NCI-H1436 (cell line): ENCODE measurements at places on chromosomes 1 and 21.

GRCh38 chr21:34276711-34277425, 86.9 kb upstream of the KCNE2 start:
- no peak for DNase-seq

- no peak for DNase-seq
Measured at GRCh38 chr1:70504821-70505193, 93.7 kb downstream of the CTH start.

DNA sequence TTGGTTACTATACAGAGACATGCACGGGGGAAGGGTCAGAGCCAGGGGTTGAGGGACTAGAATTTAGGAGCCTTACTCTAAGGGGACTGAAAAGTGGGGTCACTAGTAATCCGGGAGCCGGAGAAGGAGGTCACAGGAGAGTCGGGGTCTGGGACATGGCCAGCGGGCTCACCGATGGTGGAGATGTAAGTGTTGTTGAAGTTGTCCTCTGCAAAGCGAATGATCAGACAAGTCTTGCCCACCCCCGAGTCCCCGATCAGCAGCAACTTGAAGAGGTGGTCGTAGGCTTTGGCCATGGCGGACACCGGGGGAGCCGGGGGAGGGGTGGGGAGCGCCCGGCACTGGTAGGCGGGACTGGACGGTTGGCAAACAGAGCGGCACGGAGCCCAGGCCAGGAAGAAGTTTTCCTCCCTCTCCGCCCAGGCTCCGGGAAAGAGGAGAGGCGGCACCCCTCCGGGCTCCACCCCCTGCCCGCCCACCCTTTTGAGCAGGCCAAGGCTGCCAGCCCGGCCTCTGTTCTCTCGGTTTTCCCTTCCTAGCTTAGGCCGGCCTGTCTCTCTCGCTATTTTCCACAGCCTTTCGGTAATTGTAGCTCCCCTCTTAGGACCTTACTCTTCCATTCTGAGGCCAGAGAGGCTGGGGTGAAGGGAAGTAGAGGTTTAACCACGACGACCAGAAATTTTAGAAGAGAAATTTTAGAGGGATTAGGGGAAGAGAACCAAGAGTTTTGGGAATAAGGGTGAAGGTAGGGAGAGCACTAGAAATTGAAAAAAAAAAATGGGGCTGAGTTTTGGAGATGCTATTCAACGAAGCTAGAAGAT, at the start of gene RAB13:
RAB13 (minus strand) TSS at position 399 of the 821 bp plus-strand sequence; CDS start at position 296, 103 bp downstream.
- peak; percentile 67 for DNase-seq

GRCh38 chr1:160519642-160520435, 3.2 kb downstream of the SLAMF6 start:
- DNase-seq, result no peak

- DNase-seq, result no peak
Measured at GRCh38 chr1:6648556-6648955, 23.9 kb downstream of the THAP3 start.

DNA sequence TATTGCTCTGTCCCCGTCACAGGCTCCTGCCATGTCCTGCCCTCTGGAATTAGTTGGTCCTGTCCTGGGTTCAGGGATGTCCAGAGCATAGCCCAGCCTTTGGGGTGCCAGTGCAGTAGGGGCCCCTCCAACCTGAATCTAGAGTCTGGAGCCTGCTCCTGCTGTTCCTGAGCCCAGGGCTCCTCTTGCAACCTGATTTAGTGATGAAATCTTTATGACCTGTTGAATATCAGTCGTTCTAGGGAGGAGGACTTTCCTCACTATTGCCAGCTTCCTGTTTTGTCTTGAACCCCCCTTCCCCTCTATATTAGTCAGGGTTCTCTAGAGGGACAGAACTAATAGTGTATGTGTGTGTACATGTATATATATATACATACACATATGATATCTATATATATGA, 42.5 kb upstream of the STUM start:
- DNase-seq, result no peak

GRCh38 chr1:8718850-8719361, 98.5 kb downstream of the RERE start:
- DNase-seq, result no peak

DNA sequence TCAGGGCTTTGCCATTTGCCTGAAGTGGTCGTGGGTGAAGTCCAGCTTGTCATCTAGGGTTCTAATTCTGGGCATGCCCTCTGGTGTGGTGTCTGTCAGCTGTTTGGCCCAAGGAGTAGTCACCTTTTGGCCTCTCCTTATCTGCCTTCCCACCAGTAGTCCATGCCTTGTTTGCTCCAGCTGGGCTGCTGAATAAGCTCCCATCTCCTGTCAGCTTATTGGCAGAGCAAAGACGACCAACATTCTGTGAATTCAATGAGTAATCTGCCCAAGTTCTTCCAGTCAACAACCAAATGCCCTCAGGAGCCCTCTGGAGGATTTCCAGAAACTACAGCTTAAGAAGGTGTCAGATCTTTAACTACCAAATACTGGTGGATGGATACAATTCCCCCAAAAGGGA, 7.0 kb downstream of the BCAN start:
- DNase-seq, result no peak

DNA sequence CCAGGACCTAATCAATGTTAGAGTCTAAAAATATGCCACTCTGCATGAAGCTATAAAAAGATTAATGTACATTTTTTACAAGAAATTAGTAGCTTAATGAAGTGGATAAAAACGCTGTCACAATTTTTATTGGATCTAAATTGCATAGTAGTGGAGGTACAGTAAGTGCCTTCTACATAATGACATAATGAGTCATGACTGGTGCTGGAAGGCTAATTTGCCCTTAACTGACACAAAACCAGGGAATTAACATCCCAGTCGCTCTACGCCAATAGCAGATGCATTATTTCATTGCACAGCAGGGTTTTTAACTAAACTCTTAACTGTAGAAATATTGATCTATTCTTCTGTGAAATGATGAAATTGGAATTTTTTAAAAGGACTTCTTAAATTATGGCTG, 33.3 kb downstream of the RRAGC start:
- DNase-seq, result peak; percentile 58

DNA sequence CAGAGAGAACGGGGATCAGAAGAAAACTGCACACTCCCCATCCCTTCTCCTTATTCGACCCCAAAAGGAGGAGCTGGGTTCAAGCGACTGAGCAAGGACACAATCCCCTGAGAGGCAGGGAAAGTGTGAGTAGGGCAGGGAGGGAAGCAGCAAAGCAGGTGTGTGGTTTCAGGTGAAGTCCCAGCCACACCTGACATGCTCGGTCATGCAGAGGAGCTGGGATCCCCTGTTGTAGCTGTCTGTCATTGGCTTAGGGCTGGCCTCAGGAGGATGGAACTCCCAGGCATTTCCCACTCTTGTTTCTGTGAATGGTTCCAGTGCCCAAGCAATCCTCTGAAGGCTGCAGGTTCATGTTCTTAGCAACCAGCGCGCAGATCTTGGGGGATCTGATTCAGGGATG, 150.7 kb downstream of the DSCAM start:
- no peak for DNase-seq

GRCh38 chr1:46687093-46687659, 15.5 kb downstream of the TEX38 start:
- DNase-seq, result no peak

GRCh38 chr1:245045087-245045881, 109.5 kb upstream of the KIF26B start:
- no peak for DNase-seq
